ENCODE measurements at places on chromosomes 16 and 17.

DNA sequence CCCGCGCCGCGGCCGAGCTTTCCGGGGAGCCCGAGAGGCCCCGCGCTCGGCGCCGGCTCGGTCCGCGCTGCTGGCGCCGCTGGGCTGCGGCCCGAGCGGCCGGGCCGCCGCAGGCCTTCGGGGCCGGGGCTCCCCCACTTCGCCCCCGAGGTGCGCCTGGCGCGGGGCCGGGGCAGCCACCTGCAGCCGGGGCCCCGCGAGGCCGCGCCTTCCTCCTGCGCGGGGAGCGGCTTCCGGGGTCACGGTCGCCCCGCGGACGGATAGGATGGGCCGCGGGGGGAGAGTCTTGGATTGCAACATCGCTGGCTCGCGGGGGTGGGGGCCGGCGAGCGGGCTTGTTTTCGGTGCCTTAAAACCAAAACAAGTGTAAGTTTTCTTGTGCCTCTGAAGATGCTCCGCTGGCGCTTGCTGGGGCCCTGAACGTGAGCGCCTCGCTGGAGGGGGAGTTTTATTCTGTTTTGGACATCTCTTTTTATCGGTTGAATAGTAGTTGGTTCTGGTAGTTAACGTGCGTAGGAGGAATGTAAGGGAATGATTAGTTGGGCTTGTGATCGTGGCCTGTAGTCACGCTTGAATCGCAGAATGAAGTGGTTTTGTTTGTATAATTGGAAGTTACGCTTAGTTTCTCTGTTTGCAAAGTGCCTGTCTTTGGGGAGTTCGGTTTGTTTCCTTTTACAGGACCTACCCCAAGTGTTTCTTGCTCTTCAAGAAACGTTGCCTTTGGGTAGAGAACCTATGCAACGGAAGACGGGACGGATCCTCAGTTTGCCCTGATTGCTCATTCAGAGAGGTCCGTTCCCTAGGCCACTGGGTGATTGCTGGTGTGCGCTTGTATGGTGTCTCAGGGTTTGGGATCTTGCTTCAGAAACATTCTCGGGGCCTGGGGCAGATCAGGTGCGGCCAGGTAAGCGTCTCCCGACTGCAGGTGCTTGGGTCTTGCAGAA, 724 bp downstream of the UBE2I start:
- DNase-seq = no peak

GRCh38 chr17:57379237-57379894, 123.0 kb downstream of the MSI2 start:
- no peak for DNase-seq

DNA sequence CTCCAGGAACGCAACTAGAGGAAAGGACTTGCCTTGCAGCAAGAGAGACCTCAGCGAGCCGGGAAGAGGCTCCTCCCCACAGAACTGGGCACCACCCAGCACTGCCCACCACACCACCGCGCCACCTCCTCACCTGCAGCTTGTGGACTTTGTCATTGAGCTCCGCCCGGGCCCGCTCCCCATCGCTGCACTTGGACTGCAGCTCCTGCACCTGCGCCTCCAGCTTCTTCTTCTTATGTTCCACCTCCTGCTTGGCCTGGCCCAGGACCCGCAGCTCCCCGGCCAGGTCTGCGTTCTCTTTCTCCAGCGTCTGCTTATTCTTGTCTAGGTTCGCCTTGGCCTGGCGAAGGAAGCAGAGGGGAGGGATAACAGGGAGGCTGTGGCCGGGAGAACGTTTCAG, 76.7 kb downstream of the NDE1 start:
- no peak for DNase-seq

DNA sequence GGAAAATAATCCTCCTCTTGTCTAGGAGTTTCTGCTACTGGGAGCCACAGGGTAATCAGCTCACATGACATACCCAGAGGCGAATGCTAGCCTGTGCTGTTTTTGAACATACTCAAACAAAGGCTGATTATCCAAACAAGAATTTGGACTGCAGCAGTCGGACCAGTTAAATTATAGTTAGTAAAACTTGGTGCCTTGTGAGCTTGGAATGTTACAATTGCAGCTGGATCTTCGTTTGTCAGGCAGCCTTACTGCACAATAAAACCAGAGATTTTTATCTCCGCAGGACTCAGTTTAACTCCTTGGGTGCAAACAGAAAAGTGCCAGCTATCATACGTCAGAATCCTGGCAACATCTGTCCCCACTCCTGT, 163.8 kb upstream of the TBX2 start:
- DNase-seq = peak; percentile 85

- DNase-seq = no peak
Measured at GRCh38 chr17:34390649-34391048, 27.6 kb upstream of the CCL1 start.

DNA sequence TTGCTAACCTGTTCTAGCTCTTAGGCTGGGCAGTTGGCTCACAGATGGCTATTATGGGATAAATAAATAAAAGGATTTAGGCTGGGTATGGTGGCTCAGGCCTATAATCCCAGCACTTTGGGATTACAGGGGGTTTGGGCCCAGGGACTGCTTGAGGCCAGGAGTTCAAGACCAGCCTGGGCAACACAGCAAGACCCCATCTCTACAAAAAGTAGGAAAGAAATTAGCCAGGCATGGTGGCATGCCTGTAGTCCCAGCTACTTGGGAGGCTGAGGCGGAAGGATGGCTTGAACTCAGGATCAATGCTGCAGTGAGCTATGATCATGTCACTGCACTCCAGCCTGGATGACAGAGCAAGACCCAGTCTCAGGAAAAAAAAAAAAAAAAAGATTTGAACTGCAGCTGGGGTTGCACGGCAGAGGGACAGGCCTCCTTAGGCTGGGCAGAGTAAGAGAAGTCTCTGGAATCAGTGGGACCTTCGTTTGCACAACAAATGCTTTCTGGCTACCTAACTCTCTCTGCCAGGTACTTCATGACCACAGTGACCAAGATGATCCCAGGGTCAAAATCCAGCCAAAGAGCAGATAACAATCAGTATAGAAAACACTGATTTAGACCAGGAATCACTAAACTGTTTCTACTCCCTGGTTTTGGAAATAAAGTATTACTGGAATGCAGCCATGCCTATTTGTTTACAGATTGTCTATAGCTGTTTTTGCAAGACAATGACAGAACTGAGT, 6.8 kb downstream of the RUSF1 start:
- no peak for DNase-seq

GRCh38 chr16:83143788-83144187, 517.0 kb downstream of the CDH13 start:
- no peak for DNase-seq

GRCh38 chr17:59513934-59514841, 51.2 kb upstream of the DHX40 start:
- DNase-seq = peak; percentile 100

DNA sequence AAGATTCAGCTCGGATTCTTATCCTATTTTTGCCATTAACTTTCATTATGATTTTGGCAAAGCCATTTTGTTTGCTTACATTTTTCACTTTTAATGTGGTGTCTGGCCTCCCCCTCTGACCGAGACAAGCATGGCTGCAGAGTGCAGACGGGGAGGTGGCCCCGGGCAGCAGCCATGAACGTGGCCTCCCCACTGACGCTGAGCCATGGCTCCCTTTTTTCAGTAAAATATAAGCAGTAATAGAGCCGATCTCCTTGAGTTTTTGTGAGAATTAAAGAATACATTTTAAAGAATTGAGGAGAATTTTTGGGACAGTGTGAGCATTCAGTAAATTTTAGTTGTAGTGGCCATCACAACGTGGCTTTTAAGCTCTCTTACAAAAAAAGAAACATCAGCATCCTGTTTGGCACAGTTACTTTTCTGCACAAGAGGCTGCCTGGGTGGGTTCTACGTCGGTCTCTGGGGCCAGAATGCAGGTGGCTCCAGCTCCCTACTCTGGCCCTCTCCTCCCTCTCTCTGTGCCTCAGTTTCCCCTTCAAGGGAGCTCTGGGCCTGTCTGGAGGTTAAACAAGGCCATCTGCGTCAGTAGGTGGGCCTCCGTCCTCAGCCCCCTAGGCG, 68.8 kb upstream of the ZNF750 start:
- no peak for DNase-seq

DNA sequence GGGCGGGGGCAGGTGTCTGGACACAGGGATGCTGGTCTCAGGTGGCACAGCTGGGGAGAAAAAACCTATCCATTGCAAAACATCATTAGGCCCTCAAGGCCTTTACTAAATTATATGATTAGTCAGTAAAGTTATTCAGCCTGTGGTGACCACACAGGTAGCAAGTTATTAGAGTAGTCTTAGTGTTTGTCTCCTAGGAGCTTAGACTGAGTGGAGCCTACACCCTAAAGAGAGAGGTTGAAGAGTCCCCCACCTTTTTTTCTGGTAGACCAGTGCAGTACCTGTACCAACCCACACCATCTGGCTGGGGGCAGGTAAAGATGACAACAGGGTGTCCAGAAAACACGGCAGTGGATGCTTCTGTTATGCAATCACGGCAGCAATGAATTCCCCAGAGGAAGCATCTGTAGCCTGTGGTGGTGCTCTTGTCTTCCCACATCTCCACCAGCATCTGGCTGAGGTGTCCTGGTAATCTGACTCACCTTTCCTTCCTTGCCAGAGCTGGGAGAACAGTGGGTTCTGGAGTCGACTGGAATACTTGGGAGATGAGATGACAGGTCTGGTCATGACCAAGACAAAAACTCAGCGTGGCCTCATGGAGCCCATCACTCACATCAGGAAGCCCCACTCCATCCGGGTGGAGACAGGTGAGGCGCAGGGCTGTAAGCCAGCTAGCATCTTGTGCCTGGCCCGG, 11.0 kb downstream of the MYCBPAP start:
- DNase-seq = no peak

GRCh38 chr16:50940275-50940854, 198.5 kb downstream of the CYLD start:
- DNase-seq = peak; percentile 95

DNA sequence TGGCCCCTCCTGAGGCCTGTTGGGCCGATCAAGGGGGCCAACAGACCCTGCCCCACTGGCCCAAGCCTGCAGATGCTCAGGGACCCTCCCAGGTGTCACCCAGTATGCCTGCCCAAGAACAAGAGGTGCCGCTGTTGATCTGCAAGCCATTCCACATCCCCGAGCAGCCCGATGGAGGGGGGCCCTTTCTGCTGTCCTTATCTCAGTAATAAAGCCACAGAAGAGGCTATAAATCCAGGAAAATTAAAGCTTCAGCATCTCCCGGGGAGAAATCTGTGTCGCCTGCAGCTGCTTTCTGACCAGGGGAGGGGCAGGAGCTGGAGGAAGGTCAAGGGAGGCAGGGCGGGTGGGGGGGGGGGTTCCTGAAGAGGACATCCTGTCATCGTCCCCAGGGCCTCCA, 11.7 kb upstream of the CACNA1H start:
- no peak for DNase-seq

GRCh38 chr17:8413328-8413727, 15.7 kb upstream of the RNF222 start:
- no peak for DNase-seq

DNA sequence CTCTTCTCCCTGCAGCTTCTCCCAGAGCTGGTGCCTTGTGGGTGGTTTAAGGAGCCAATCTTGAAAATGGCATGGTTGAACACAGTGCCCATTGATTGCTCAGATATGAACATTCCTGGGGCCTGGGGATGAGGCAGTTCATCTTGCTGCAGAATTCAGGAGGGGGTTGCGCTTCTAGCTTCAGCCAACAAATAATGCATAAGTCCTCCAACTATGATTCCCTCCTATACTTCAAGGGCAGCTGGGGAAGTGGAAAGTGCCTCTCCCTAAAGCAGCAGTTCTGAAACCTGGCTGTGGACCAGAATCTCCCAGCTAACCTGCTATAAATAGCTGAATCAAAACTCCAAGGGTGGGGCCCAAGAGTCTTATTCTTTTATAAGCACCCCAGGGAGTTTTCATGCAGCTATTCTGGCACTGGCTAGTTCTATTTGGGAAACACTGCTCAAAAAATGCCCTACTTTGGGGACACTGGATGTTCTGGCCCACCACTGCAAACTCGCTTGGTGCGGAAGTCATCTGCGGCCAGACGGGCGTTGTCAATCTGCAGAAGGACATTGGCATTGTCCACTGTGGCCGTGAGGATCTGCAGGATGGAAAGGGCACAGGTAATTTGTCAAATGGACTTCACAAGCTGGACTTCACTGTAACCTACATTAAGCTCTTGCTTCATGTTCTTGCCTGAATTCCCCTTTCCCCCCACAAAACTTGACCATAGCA, 130.3 kb downstream of the CCDC144A start:
- no peak for DNase-seq

DNA sequence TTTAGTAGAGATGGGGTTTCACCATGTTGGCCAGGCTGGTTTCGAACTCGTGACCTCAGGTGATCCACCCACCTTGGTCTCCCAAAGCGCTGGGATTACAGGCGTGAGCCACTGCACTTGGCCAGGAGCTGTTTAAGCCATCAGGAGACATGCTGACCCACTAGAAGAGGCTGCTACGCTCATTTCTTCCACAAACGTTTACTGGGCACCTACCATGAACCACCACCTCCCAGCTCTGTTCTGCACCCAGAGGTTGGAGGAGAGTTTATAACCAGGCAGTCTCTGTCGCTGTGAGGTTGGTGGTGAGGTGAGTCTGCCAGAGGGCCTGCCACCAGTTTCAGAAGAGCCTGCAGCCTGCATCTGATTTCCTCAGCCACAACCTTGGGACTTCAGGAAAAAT, 51.8 kb downstream of the SF3B3 start:
- no peak for DNase-seq

- DNase-seq = no peak
Measured at GRCh38 chr16:81522108-81522701, 77.6 kb downstream of the CMIP start.

DNA sequence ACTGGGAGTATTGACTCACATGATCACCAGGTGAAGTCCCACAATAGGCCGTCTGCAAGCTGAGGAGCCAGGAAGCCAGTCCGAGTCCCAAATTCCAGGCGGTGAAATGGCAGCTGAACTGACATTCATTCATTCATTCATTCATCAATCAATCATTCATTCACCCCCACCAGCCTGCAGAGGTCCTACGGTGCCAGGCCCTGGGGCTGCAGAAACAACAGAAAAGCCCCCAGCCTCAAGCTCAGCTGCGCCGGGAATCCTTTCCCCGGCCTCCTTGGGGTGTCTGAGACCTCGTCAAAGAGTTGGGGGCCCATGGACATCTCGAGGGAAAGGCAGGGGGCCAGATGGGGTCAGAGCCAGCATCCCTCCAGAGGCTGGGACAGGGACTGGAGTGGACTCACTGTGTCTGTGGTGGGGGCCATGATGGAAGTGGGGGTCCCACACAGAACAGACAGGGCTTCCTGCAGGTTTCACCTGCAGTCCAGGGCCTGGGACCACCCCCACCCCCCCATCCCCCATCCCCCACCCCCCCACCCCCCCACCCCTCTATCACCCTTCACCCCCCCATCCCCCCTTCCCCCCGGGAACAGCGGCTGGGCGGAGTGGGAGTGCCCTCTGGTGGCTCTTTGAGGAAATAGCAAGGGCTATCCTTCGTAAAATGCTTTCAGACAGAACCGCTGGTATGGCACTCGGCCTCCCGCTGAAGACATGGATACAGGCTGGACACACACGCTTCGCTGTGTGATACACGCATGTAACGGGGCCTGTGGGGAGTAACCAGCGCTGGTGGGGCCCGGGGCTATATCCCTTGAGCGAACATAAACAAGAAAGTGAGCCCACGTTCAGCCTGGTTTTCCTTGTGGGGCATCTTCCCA, 8.5 kb upstream of the ZC3H18 start:
- DNase-seq = no peak

DNA sequence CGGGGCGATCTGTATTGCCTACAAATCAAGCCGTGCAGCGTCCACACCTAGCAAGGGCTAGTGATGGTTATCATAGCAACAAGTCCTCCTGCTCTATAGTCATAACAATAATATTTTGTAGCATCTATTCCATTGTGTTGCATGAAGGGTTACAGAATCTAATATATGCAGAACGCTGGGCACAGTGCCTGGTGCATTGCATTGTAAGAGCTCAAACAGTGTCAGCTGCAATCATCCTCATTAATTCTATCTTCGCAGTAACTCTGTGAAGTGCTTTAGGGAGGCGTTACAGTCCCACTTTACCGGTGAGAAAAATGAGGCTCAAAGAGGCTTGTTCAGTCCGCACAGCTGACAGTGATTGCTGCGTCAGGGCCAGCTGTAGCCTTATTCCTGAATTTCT, 149.4 kb downstream of the RBFOX1 start:
- no peak for DNase-seq

Measured in NCI-H524 (cell line).